ENCODE measurements at places on chromosomes 16 and 17.

DNA sequence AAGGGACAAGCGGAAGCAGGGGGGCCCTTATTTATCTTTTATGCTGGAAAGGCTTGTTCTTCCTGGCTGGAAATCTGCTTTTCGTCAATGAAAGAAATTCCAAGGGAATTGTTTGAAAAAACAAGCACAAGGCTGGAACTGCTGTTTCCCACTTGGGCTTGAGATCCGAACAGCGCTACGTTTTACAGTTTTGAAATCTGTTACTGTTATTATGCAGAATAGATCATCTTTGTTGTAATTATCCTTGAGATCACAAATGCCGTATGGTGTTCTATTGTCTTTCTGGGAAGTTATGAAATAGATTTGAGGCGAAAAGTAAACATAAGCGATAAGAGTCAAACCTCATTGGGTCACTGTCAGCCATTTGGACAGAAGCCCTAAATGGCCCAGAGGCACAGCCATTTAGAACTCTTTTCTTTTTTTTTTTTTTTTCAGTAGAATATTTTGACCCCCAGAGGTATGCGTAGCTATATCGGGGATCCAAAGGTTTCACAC, 223.3 kb downstream of the IRX3 start:
- DNase-seq = no peak

DNA sequence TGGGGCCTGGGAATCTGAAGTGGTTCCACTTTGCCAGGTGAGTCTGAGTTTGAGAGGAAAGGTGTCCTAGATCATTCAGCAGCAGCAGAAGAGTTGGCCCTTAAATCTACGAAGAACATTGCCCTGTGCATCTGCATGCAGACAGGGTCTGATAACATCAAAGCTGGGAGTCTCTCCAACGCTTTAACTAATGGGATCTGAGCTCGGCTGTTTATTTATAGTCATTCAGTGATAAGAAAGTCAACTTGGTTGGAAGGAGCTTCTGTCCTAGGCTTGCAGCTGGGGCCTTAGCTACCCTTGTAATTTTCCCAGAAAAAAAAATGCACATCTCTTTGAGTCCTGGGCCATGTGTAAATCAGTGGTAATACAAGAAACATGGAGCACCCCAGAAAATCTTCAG, 418.0 kb upstream of the HSBP1 start:
- no peak for DNase-seq

DNA sequence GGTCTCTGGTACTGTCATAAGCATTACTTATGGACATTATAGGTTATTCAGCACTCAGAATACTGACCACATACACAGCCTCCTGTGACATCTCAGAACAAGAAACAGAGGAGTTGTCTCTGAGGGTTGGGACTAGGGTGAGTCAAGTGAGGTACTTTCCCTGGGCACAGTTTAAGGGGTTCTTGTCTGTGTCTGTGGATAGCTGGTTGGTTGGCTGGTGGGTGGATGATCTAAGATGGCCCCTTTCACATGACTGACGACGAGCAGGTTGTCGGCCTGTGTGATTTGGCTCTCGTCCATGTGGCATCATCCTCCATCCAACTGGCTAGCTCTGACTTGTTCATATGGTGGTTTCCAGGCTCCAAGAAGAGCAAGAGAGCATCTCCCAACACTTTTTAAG, 163.9 kb downstream of the PRKCB start:
- no peak for DNase-seq

GRCh38 chr17:80892900-80893603, 98.6 kb upstream of the CHMP6 start:
- peak; percentile 26 for DNase-seq

DNA sequence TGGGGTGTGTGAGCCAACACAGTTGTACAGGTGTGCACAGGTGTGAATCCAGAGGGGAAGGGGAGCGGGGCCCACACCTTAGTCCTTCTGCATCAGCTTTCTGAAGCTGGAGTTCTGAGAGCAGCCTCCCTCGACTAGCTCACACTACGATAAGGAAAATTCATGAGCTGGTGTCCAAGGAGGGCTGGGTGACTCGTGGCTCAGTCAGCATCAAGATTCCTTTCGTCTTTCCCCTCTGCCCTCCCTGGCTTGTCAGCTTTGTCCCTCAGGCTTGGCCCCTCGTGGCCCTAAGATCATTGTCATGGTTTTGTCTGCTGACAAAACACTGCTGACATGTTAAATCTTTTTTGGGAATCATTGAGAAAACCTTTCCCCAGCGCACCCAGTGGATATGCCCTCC, 47.5 kb downstream of the OR1D5 start:
- DNase-seq = no peak

- no peak for DNase-seq
Measured at GRCh38 chr16:64977206-64977920, 144.5 kb downstream of the CDH11 start.

GRCh38 chr17:27456681-27457359, 572 bp downstream of the KSR1 start:
- peak; percentile 49 for DNase-seq

GRCh38 chr16:78693496-78693895, 594.0 kb downstream of the WWOX start:
- no peak for DNase-seq

DNA sequence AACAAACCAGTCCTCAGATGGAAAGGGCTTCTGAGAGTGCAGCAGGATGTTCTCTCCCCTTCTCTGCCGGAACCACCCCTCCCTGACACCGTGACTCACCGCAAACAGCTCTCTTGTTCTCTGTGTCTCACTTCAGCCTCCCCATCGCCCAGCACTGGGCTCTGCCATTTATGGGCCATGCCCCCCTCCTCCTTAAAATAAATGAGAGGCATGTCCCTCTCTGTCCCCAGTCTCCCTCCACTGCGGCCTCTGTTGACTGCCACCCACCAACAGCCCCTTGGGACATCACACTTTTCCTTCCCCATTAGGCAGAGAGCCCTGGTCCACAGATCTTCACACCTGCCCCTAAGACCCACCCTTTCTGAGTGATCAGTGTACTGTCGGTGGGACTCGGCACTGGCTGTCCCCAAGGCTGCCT, 6.3 kb downstream of the CCDC102A start:
- DNase-seq = peak; percentile 46

DNA sequence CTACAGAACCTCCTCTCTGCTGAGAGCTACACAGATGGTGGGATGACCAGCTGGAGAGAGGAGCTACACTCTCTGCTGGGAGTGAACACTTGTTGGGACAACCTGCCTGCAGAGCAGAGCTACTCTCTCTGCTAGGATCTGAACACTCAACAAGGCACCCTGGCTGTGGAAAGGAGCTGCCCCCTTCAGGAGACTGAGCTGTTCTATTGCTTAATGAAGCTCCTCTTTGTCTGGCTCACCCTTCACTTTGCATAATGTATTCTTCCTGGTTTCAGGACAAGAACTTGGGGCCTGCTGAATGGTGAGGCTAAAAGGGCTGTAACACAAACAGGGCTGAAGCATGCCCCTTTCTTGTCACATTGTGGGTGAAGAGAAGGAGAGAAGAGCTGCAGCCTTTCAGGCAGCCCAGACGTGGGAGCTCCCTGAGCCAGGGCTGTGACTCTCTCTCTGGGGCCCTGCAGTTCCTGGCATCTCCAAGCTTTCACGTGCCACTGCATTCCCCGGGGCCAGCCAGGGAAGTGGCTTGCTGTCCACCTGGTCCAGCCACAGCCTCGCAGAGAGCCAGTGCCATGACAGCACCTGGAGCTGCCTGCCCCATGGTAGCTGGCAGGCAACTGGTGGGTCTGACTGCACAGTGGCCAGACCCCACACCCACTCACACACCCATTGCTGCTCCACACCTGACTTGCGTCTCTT, 272.8 kb upstream of the KCNJ16 start:
- DNase-seq = peak; percentile 12

GRCh38 chr16:1537138-1537577, 3.7 kb downstream of the TMEM204 start:
- DNase-seq = no peak

GRCh38 chr16:85365120-85365519, 248.0 kb upstream of the GSE1 start:
- DNase-seq = no peak

- DNase-seq = peak; percentile 2
Measured at GRCh38 chr16:54812229-54812628, 118.4 kb upstream of the IRX5 start.

DNA sequence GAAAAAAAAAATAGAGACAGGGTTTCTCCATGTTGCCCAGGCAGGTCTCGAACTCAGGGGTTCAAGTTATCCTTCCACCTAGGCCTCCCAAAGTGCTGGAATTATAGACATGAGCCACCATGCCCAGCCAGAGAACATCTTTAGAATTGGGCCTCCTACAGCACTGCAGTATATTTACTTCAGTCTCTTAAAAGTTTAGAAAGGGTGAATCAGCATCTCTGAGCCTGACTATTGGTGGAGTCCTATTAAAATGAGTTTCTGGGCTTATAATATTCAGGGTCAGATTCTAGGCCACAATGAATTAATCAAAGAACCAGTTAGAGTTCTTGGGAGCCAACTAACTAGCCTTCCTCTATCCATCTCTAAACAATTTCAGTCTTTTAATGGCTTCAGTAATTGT, 22.8 kb downstream of the TADA2A start:
- no peak for DNase-seq

- no peak for DNase-seq
Measured at GRCh38 chr17:72576289-72576759, 455.5 kb downstream of the SOX9 start.

- DNase-seq = no peak
Measured at GRCh38 chr16:68228652-68229051, 7.3 kb downstream of the ESRP2 start.

DNA sequence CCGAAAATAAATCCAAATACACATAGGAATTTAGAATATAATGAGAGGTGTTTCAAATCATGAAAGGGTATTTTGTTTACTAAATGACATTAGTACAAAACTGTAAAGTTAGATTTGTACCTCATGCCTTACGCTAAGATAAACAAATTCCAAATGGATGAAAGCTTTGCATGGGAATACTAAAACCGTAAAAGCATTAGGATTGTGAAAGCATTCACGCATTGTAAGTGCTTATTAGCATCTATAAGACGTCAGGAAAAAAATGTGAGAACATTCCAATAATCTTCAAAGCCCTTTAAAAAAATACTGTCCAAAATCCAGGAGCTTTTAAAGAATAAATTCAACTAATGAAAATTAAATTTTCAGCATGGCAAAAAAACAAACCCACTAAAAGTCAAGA, 24.8 kb upstream of the ALOX15 start:
- DNase-seq = no peak

DNA sequence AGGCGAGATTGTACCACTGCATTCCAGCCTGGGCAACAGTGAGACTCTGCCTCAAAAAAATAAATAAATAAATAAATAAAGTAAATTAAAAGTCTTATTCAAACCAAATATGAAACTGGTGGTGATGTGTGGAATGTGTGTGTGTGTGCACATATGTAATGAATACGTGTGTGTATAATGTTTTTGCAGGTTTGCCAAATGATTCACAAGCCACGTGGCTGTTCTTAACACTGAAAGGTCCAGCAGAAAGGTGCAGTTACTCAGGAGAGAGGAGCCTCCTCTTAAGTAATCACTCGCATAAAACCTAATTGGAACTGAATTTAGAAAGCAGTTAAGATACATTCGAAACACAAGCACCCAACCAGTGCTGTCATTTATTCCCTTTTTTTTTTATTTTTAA, 22.9 kb downstream of the GDE1 start:
- DNase-seq = no peak

- no peak for DNase-seq
Measured at GRCh38 chr17:41585301-41586056, 1.2 kb downstream of the KRT14 start.

- no peak for DNase-seq
Measured at GRCh38 chr16:30942426-30942806, 6.5 kb upstream of the ORAI3 start.

DNA sequence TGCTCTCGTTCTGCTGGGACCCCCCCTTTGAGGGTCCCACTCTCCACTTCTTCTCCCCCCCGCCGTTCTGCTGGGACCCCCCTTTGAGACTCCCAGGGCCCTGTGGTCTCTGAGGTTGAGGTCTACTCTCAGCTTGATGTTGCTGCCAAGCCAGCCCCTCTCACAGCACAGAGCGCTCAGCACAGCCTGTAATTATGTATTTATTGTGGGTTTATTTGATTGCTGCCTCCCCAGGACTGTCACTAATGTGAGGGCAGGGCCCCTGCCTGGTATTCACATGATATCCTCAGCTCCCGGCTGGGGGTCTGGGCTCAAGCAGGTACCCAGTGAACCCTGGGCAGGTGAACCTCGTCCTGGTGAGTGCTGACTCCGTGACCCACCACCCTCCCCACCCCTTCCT, 35.4 kb downstream of the ACTG1 start:
- DNase-seq = no peak

- no peak for DNase-seq
Measured at GRCh38 chr17:82298538-82299421, 18.6 kb downstream of the CD7 start.

Data from adipocyte (in vitro differentiated cells).